Activated CD4-positive, alpha-beta memory T cell treated with anti-CD3 and anti-CD28 coated beads for 36 hours (primary cell): ENCODE measurements at places on chromosomes 12 and 14. TPM values are rescaled to one million over a fixed set of nuclear protein-coding genes. Genes with fewer than 3 reads are reported as not detected.
A peak's percentile ranks its signal among the peaks of the same experiment; 100 is the strongest.

DNA sequence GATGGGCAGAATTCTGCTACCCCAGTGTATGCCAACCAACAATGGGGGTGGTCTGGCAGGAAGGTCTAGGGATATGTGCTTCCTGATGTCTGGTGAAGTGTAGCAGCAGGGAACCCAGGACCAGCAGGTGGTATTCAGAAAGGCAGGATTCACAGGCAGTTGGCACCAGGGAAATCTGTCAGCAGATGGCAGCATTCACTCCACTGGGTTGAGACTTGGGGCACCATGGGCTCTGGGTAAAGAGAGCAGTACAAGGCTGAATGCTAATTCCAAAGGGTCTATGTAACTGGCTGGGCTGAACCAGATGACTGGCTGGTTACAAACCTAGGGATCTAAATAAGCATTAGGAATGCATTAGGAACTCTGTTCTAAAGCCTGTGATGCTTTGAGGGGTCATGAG is 466.9 kb upstream of the STXBP6 start:
- no peak overlapping the region for H3K4me3 ChIP-seq
- H3K27ac ChIP-seq = no peak overlapping the region
- no peak for DNase-seq
- no peaks in the 10 kb centered on the region for H3K4me1 ChIP-seq
- no peaks in the 10 kb centered on the region for H3K36me3 ChIP-seq

- no peaks in the 10 kb centered on the region for H3K27me3 ChIP-seq
- no peaks in the 10 kb centered on the region for H3K4me1 ChIP-seq
- H3K36me3 ChIP-seq = no peaks in the 10 kb centered on the region
- no peak overlapping the region for H3K4me3 ChIP-seq
Measured at GRCh38 chr12:72540811-72541210, 268.6 kb downstream of the TRHDE start.

PROX2 gene
- 0.19 TPM for total RNA-seq

DNA sequence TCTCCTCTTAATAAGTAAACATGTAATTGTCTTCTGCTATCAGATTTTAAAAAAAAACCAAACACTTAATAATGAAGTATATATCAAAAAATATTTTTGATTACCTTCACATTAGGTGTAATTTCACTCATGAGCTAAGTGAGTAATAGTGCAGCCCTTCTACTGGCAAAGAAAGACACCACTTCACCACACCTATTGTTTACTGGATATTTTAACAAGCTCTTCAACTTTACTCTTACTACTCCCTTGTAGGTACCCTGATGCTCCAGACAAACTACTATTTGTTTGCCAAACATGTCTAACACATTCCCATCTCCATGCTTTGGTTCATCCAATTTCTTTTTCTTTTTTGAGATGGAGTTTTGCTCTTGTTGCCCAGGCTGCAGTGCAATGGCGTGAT is 36.9 kb upstream of the WDR89 start:
- DNase-seq = no peak
- no peaks in the 10 kb centered on the region for H3K27me3 ChIP-seq
- H3K36me3 ChIP-seq = peaks cover 4% of the 10 kb centered on the region

DNA sequence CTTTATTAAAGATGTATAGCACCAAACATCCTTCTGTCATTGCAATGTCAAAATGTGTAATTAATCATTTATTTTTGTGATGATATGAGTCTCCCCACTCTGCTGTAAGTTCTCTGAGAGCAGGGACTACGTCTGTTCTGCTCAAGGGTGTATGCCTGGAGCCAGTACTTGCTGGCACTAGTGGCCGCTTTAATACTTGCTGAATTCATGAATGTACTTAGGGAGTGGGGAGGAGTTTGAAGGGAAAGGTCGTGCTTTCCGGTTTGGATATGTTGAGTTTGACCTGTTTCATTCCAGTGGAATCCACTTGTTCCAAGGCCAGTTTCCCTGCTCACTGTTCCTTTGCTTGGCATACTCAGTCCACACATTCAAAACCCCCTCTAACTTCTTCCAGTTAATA is 1.9 kb upstream of the DCAF5 start:
- no peaks in the 10 kb centered on the region for H3K27me3 ChIP-seq
- H3K4me1 ChIP-seq = peaks cover 20% of the 10 kb centered on the region
- peaks cover 4% of the 10 kb centered on the region for H3K36me3 ChIP-seq
- no peak overlapping the region for H3K27ac ChIP-seq

CYP27B1 gene
- 7.1 TPM for total RNA-seq

- no peak overlapping the region for H3K27ac ChIP-seq
- peak; percentile 37 for DNase-seq
- H3K4me3 ChIP-seq = peak overlapping the region; percentile 86
- peaks cover 3% of the 10 kb centered on the region for H3K27me3 ChIP-seq
- H3K4me1 ChIP-seq = peaks cover 17% of the 10 kb centered on the region
Measured at GRCh38 chr12:19130224-19131024, 891 bp downstream of the PLEKHA5 start.

GRCh38 chr14:57326253-57326652 is 57.5 kb downstream of the AP5M1 start:
- H3K4me1 ChIP-seq = no peaks in the 10 kb centered on the region
- H3K4me3 ChIP-seq = no peak overlapping the region
- DNase-seq = no peak
- H3K36me3 ChIP-seq = no peaks in the 10 kb centered on the region
- peaks cover 1% of the 10 kb centered on the region for H3K27me3 ChIP-seq

GRCh38 chr14:102882226-102882906 is 40.1 kb upstream of the AMN start:
- H3K4me3 ChIP-seq = no peak overlapping the region
- no peaks in the 10 kb centered on the region for H3K27me3 ChIP-seq
- peaks cover 39% of the 10 kb centered on the region for H3K36me3 ChIP-seq
- peak overlapping the region; percentile 11 for H3K27ac ChIP-seq
- H3K4me1 ChIP-seq = peaks cover 27% of the 10 kb centered on the region

VDR gene
- 156 TPM for total RNA-seq

GRCh38 chr12:57215668-57216013 is 953 bp upstream of the NXPH4 start:
- H3K27me3 ChIP-seq = peaks cover 60% of the 10 kb centered on the region
- peaks cover 33% of the 10 kb centered on the region for H3K4me1 ChIP-seq
- peak overlapping the region; percentile 28 for H3K4me3 ChIP-seq
- no peaks in the 10 kb centered on the region for H3K36me3 ChIP-seq
- H3K27ac ChIP-seq = no peak overlapping the region
- DNase-seq = peak; percentile 61

DNA sequence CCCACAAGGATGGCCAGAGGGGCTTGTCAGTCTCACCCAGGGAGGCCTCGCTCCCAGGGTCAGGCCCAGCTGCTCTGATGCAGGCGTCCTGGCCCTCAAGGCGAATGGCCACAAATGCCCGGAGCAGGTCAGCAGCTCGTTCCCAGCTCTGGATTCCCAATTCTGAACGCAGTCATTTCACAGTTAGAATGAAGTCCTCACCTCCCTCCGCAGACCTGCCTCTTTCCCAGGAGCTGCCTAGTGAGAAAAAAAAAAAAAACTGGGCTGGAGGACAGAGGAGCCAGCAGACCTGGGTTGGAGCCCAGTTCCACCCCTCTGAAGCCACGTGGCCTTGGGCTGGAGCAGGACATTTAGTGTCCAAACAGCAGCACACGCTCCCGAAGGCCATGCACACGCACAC is 62.2 kb upstream of the DIO3 start:
- no peak overlapping the region for H3K4me3 ChIP-seq
- H3K27me3 ChIP-seq = peaks cover 9% of the 10 kb centered on the region
- H3K27ac ChIP-seq = no peak overlapping the region
- H3K36me3 ChIP-seq = no peaks in the 10 kb centered on the region
- DNase-seq = no peak

- peak; percentile 23 for DNase-seq
- no peak overlapping the region for H3K4me3 ChIP-seq
- peaks cover 8% of the 10 kb centered on the region for H3K36me3 ChIP-seq
- H3K4me1 ChIP-seq = peaks cover 24% of the 10 kb centered on the region
- H3K27me3 ChIP-seq = no peaks in the 10 kb centered on the region
- peak overlapping the region; percentile 85 for H3K27ac ChIP-seq
Measured at GRCh38 chr14:71117839-71118743, 210.8 kb downstream of the PCNX1 start.

DNA sequence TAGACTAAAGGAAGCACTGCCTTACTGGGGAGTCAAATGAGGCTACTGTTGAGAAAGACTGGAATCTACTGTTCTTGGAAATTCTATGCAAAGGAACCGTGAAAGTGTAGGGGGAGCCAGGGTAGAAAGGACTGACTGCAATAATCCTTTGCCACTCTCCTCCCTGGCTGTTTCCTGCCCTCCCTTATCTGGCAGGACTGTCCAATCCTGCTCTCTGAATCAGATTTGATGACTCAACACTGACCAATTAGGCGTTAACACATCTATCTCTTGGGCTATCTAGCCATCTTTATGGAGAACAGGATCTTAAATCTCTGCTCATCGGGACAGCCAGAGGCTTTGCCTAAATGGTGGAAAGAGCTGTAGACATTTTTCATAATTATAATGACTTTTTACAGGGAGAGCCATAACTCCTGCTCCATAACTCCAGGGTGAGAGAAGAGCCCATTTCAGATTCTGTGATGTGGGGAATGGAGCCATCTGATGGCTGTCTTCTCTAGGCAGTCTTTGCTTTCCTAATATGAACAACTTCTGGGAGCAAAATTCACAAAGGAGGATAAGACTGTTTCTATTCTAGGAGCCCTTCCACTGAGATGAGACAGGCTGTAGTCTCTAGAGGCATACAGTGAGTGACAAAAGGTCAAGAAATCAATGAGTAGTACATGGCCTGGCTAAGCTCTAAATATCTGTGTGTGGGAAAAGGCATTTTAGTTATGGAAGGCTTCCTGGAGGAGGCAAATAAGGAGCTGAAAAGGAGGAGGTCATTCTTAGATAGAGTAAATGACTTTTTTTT is 68.9 kb upstream of the CISTR start:
- H3K4me3 ChIP-seq = no peak overlapping the region
- H3K27me3 ChIP-seq = peaks cover 50% of the 10 kb centered on the region

DNA sequence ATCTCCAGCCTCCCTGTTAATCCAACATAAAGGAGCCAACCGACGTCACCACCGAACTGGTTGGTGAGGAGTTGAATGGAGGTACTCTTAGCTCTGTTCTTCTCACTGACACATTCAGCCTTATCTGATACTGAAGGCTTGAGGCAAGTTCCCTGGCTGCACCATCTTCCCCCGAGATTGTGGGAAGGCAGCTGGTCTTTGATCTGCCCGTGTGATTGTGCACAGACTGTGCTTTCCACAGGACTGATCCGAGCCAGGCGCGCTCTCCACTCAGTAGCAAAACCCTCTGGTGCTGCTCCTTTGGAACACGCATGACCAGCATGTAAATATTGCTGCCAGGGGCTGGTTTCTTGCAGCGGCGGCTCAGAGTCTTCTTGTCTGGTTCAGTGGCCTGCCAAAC is 30.1 kb upstream of the DLK1 start:
- no peaks in the 10 kb centered on the region for H3K4me1 ChIP-seq
- H3K4me3 ChIP-seq = no peak overlapping the region
- DNase-seq = no peak
- H3K27ac ChIP-seq = no peak overlapping the region

DNA sequence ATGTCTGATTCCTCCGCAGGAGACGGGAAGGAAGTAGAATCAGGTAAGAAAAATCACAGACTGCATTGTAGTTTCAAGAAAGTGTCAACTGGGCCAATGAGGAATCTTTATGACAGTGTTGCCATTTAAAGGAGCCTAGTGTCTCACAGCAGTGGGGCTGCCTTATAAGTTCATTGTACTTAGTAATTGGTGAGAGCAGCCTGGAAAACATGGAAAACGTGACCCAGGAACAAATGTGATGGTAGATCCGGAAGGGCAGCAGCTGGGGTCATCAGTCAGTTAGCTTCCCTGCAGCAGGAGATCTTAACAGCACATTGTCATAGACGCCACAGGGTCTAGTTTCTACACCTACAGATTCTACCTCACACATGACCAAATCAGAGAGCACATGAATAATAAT is 630.0 kb upstream of the LMO3 start:
- no peak overlapping the region for H3K4me3 ChIP-seq
- H3K27ac ChIP-seq = no peak overlapping the region
- no peaks in the 10 kb centered on the region for H3K36me3 ChIP-seq
- H3K27me3 ChIP-seq = no peaks in the 10 kb centered on the region
- no peak for DNase-seq

VSX2 gene
- total RNA-seq = not detected
